ENCODE measurements at places on chromosomes 3 and 15.
A peak's percentile ranks its signal among the peaks of the same experiment; 100 is the strongest.

- no peak for DNase-seq
Measured at GRCh38 chr3:77935418-77935817, 895.5 kb downstream of the ROBO2 start.

- no peak for DNase-seq
Measured at GRCh38 chr3:57637391-57637790, 40.2 kb upstream of the ARF4 start.

DNA sequence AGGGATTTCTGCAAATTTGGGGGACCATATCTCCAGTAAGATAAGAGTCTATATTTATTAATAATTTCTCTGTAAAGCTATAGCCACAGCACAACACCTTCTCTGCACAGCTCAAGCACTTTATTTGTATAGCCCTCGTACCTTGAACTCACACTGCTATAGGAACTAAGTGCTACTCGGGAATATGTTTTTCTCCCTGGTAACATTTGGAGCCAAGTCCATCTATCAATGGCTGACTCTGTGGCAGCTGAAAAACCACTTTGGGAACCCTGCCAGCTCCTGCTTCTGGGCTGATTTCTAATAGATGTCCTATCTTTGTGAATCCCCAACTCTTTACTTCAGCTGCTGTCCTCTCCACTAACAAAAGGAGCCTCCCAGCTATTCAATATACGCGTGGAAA lies 298.5 kb downstream of the GBE1 start:
- peak; percentile 54 for DNase-seq

- no peak for DNase-seq
Measured at GRCh38 chr15:101017093-101017754, 98.1 kb downstream of the LRRK1 start.

DNA sequence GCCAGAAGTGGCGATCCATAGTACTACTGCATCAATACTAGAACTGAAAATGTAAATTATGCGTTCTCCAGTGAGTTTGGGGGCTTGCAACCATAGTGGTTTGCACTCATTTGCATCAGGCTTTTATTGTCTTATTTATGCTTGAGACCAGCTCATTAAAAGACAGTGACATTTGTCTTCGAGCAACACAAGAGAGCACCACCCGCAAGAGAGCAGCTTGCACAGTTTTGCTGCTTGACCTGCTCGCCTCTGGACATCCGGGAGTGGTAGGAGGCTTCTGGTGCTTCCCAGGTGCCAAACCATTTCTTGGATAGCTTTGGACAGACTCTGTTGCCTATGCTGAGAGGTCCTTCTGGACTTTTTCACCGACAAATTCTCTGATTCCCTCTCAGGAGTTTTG lies 294.6 kb downstream of the MEX3B start:
- DNase-seq: no peak

- DNase-seq: no peak
Measured at GRCh38 chr3:42742688-42743087, 30.4 kb downstream of the CCDC13 start.

- DNase-seq: peak; percentile 17
Measured at GRCh38 chr3:12948891-12949711, 107.7 kb upstream of the RPL32 start.

DNA sequence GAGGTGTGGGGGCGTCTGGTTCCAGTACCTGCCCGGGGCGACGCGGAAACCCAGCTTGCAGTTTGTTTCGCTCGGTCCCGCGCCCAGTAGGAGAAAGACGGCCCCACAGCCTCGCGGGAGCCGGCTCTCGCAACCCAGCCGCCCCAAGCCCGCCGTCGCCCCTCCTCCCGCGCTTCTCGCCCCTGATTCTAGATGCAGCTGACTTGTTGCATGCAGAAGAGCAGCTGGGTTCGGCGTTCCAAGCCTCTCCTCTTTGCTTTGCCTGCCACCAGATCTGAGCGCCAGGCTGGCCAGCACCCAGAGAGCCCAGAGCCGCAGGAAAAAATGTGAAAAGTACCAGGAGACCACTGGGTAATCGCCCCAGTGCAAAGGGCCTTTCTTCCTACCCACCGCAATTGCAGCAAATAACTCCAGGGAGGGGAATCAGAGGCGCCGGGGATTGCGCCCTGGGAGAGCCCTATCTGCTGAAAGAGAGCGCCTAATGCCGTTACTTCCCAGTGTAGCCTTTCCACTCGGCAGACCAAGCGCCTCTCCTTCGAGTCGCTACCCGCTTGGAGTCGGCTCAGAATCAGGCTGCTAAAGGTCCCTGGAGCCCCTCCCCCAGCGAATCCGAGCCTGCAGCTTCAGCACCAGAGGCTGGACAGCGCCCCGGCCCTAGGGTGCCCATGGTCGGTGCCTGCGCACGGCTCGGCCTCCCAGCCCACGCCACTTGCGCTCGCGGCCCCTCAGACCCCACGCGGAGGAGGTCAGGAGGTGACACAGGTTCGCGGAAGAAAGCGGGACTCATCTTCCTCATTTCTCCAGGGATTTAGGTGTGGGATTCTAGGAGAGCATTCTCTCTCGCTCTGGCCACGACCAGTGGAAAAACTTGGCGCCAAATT lies 15.7 kb upstream of the AEN start:
- peak; percentile 34 for DNase-seq

DNA sequence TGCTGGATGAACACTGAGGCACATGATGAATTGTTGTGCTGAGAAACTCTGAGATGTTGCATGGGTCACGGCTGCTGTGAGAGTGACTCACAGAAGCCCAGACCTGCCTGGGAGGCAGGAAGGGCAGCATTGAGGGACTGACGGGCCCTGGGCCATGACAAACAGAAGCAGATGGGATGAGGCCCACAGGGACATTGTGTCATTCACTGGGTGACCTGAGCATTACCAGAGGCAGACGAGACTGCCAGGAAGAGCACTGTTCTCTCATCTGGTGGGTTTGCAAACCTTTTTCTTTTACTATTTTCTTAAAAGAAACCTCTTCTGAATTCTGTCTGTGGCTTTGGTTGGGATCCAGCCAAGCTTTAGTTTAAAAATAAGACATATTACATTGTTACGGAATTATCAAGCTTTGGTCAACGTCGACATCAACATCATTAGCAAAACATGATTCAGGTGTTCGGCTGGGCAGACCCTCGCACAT lies 67.8 kb downstream of the BDH1 start:
- peak; percentile 95 for DNase-seq

DNA sequence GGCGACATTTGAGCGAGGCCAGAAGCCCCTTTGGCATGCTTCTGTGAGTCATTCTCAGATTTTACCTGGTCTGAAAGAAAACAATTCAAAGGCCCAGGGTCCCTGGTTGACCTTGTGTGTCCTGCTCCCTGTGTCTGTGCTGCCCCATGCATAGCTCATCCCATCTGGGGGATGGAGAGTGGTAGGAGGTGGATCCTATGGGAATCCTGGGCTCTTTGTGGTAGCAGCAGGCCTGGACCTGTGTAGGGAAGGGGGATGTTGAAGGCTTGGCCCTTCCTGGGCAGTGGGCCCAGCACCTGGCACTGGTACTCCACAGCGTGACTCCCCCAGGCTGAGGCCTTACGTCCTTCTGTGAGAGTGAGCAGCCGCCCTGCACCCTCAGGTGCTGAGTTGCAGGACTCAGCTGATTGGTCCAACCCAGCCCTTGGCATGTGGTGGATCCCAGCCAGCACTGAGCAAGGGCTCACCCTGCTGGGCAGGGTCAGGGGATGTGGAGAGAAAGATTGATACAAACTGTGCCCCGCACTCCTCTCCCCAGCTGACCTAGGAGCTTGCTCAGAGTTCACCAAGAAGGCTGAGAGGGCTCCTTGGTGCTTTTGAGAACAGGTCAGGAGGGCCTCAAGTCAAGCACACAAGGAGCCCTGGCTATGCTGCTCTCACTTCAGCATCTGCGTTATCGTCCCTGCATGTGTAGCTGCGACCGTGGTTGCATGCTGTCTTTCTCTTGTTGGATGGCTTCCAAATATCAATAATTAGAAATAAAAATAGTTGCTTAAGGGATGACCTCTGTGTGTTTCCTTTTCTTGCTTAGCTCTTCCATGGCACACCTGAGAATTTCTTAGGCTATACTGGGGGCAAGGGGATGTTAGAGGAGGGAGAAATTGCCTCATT lies 21.4 kb upstream of the JMJD7 start:
- no peak for DNase-seq

DNA sequence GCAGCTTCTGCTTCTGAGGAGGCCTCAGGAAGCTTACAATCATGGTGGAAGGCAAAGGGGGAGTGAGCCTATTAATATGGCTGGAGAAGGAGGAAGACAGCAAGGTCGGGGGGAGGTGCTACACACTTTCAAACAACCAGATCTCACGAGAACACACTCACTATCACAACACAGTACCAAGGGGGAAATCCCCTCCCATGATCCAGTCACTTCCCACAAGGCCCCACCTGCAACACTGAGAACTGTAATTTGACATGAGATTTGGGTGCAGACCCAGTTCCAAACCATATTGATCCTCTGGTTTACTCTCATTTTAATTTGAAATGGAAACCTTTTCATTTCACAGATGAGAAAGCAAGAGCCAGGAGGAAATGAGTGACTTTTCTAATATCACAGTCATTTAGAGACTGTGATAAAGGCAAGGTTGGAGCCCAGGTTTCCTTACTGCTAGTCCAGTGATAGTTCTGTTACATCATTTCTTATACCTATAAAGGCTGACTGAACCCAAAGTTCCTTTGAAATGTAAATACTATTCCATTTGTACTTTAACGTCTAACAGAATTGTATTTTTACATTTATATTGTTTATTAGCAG lies 105.8 kb upstream of the GAP43 start:
- DNase-seq: no peak
